Spinal cord (tissue), 10 donors: ENCODE measurements at places on chromosomes 12 and 14. TPM values are rescaled to one million over a fixed set of nuclear protein-coding genes. Genes with fewer than 3 reads are reported as not detected.

The B4GALNT3 gene
- total RNA-seq = 3.2 TPM

The PTPRB gene
- 24.7 TPM for total RNA-seq

The GARIN6 gene
- total RNA-seq = not detected

The KRT85 gene
- total RNA-seq = not detected

The FGD6 gene
- 23.5 TPM for total RNA-seq

The UNG gene
- total RNA-seq = 19.4 TPM

The PLEKHD1 gene
- total RNA-seq = 0.66 TPM

The GON7 gene
- total RNA-seq = 13.6 TPM

The MUCL1 gene
- not detected for total RNA-seq

The KRT79 gene
- total RNA-seq = 0.28 TPM

The FOXG1 gene
- 1.5 TPM for total RNA-seq

The OR4K1 gene
- not detected for total RNA-seq

The CHFR gene
- 27.3 TPM for total RNA-seq

The PCED1B gene
- total RNA-seq = 1.2 TPM

The PTPRO gene
- total RNA-seq = 59.6 TPM

The OR10A7 gene
- not detected for total RNA-seq

The ISCA2 gene
- 21.1 TPM for total RNA-seq

The CMA1 gene
- total RNA-seq = not detected

The LBHD2 gene
- total RNA-seq = not detected

The ENDOU gene
- 0.50 TPM for total RNA-seq

The GLIPR1L1 gene
- not detected for total RNA-seq

The ARHGDIB gene
- 58.1 TPM for total RNA-seq

The P2RX2 gene
- 0.30 TPM for total RNA-seq

The NABP2 gene
- 20.8 TPM for total RNA-seq

The ALDH2 gene
- total RNA-seq = 45.4 TPM

The CACNA2D4 gene
- total RNA-seq = 1.8 TPM

The EFCAB11 gene
- 16.4 TPM for total RNA-seq

The TIGAR gene
- total RNA-seq = 12.7 TPM

The REM2 gene
- total RNA-seq = 1.3 TPM

The NAA25 gene
- 19.6 TPM for total RNA-seq

The RAD9B gene
- 0.89 TPM for total RNA-seq

The KRT3 gene
- total RNA-seq = not detected

The TAS2R50 gene
- 10.9 TPM for total RNA-seq

The FOXN4 gene
- total RNA-seq = not detected

The MGAT4C gene
- total RNA-seq = 28.8 TPM

The TMEM253 gene
- total RNA-seq = 0.50 TPM
